Melanocyte of skin (primary cell): ENCODE measurements at places on chromosomes 12 and 14. TPM values are rescaled to one million over a fixed set of nuclear protein-coding genes. Genes with fewer than 3 reads are reported as not detected.

LLPH gene
- 4.0 and 6.0 TPM in 2 replicates for total RNA-seq

PPTC7 gene
- 13.0 and 18.2 TPM in 2 replicates for total RNA-seq

SOAT2 gene
- total RNA-seq: not detected in 2 replicates

MYO1H gene
- not detected in 2 replicates for total RNA-seq

SPTB gene
- under 0.01 TPM in 1 of 2 replicates, not detected in the other for total RNA-seq
